Gastroesophageal sphincter (tissue), 4 donors: ENCODE measurements at places on chromosomes 1 and 21.

- H3K27ac ChIP-seq: no peak overlapping the region
- no peak overlapping the region for H3K4me3 ChIP-seq
- H3K4me1 ChIP-seq: no peaks in the 10 kb centered on the region
- no peaks in the 10 kb centered on the region for H3K36me3 ChIP-seq
These were observed 121.5 kb upstream of the SOD1 start for GRCh38 chr21:31537872-31538576.

DNA sequence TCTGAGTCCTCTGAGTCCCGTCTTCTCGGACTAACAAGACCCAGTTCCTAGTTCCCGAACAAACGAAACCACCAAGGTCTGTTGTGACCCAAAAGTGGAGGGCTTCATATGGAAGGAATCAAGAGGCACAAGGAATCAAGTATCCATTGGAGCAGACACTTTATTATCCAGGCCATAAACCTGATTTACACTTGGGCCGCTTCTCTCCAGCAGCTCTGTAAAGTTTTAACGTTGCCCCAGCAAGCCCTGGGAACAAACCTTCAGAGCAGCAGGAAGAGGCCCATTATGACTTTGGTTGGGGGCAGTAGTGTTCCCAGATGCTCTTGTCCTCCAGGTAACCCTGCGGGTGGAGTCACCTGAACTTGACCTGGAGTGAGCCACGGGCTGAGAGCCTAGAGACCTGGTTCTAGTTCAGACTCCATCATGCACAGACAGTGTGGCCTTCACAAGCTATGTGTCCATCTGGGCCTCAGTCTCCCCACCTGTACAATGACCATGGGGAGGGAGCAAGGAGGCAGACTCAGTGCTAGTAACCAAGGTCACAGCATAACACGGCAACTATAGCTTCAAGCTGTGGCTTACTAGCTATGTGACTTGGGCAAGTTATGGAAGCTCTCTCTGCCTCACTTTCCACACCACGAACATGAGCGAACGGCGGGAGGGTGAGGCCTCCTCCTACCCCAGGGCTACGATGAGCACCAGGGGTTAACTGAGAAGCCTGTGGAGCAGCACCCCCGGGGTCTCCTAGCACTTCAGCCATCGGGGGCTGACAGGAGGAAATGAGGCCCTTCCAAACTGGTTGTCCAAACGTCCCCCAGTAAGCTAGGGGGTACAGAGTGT, 95.7 kb downstream of the GLIS1 start:
- no peak for ATAC-seq
- no peak overlapping the region for H3K4me3 ChIP-seq
- peaks cover 12% of the 10 kb centered on the region for H3K27me3 ChIP-seq
- no peaks in the 10 kb centered on the region for H3K4me1 ChIP-seq

GRCh38 chr1:244106176-244106575, 55.1 kb downstream of the ZBTB18 start:
- no peak overlapping the region for H3K4me3 ChIP-seq
- no peak overlapping the region for H3K27ac ChIP-seq
- peaks cover 26% of the 10 kb centered on the region for H3K27me3 ChIP-seq
- no peaks in the 10 kb centered on the region for H3K4me1 ChIP-seq
- no peak for ATAC-seq

GRCh38 chr1:190551638-190552037, 74.0 kb upstream of the BRINP3 start:
- no peaks in the 10 kb centered on the region for H3K4me1 ChIP-seq
- H3K36me3 ChIP-seq: no peaks in the 10 kb centered on the region
- H3K27me3 ChIP-seq: no peaks in the 10 kb centered on the region
- no peak for ATAC-seq
- no peak overlapping the region for H3K27ac ChIP-seq

DNA sequence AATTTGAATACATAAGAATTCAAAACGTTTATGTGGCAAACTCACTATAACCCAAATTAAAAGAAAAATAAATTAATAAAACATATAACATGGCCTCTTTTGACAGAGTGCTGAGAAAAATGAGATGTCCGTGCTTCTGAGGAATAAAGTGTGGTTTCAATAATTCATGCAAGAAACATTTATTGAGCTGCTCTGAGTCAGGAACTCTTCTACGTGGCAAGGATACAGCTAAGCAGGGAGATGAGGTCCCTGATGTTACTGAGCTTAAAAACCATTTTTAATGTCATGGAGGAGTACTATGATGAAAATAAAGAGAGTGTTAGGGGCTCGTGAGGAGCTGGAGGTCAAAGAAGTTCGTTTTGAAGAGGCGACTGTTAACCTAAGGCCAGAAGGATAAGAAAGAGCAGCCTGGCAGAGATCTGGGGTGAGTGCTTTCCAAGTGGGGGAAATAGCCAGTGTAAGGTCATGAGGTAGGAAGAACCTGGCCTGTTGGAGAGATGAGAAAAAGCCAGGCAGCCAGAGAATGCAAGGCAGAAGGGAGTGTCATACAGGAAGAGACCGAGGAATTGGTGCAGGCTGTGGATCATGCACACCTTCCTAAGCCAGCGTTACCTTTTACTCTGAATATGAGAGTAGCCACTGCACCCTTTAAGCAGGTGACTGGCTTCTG, 182.2 kb upstream of the DUSP10 start:
- no peak overlapping the region for H3K4me3 ChIP-seq
- H3K4me1 ChIP-seq: no peaks in the 10 kb centered on the region
- H3K36me3 ChIP-seq: no peaks in the 10 kb centered on the region

- H3K4me1 ChIP-seq: peaks cover 7% of the 10 kb centered on the region
- peak overlapping the region; percentile 95 for H3K27ac ChIP-seq
- peak overlapping the region; percentile 50 for H3K4me3 ChIP-seq
- no peaks in the 10 kb centered on the region for H3K27me3 ChIP-seq
These were observed 805 bp downstream of the CYB5R1 start for GRCh38 chr1:202966006-202966898.

DNA sequence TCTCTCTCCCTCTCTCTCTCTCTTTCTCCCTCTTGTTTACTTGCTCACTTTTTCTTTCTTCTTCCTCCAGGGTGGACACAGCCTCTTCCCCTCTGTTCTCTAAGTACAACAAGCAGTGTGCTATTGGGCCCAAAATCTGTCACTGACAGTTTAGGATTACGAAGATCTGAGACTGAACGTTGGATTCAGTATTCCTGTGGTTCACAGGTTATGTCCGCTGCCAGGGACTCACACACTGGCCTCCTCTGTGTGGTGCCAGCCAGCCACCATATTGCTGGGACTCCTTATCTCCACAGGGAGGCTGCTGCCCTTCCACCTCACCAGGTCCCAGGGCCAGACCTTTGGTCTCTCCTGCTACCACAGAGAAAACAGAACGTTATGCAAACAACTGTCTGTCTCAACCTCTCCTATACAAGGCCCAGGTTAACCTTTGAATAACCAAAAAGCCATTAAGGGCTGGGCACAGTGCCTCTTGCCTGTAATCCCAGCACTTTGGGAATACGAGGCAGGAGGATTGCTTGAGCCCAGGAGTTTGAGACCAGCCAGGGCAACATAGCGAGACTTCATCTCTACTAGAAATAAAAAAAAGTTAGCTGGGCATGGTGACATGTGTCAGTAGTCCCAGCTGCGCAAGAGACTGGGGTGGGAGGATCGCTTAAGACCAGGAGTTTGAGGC, 171.9 kb upstream of the RAB4A start:
- no peak overlapping the region for H3K27ac ChIP-seq
- H3K36me3 ChIP-seq: no peaks in the 10 kb centered on the region
- H3K27me3 ChIP-seq: no peaks in the 10 kb centered on the region

DNA sequence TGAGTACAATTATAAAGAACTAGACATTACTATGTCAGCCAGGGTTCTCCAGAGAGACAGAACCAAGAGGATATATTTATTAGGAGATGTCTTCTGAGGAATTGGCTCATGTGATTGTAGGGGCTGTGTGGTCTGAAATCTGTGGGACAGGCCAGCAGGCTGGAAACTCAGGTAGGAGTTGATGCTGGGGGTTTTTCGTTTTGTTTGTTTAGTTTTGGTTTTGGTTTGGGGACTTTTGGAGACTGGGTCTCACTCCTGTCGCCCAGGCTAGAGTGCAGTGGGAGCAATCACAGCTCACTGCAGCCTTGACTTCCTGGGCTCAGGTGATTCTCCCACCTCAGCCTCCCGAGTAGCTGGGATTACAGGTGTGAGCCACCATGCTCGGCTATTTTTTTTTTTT, 132.9 kb upstream of the ERRFI1 start:
- no peaks in the 10 kb centered on the region for H3K4me1 ChIP-seq
- ATAC-seq: no peak
- peak overlapping the region; percentile 77 for H3K27ac ChIP-seq
- H3K4me3 ChIP-seq: no peak overlapping the region
- no peaks in the 10 kb centered on the region for H3K27me3 ChIP-seq
- H3K36me3 ChIP-seq: no peaks in the 10 kb centered on the region

GRCh38 chr1:234544087-234544579, 65.2 kb upstream of the TARBP1 start:
- H3K4me1 ChIP-seq: peaks cover 77% of the 10 kb centered on the region
- no peaks in the 10 kb centered on the region for H3K27me3 ChIP-seq
- peak; percentile 73 for ATAC-seq

- H3K4me3 ChIP-seq: no peak overlapping the region
- no peaks in the 10 kb centered on the region for H3K36me3 ChIP-seq
- peaks cover 7% of the 10 kb centered on the region for H3K27me3 ChIP-seq
These were observed 7.6 kb upstream of the CTTNBP2NL start for GRCh38 chr1:112388436-112388835.

DNA sequence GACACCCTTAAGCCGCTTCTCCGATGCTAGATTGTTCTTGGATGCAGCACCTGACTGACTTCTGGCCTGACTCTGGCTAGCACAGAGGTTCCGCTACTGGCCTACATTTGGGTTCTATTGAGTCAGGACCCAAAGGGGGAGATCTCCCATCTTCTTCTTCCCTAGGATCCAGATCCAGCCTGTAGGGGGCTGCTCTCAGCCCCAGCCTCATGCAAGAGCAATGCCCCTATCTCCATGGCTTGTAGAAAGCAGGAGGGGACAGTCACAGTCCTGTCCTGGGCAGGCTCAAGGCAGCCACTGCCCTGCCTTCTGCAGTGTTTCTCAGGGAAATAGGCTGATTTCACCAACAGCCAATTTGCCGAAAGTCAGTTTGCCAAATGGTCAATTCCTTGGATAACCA, 6.3 kb upstream of the ADAR start:
- ATAC-seq: no peak
- H3K27ac ChIP-seq: no peak overlapping the region
- H3K36me3 ChIP-seq: no peaks in the 10 kb centered on the region
- H3K4me3 ChIP-seq: no peak overlapping the region
- no peaks in the 10 kb centered on the region for H3K27me3 ChIP-seq
- no peaks in the 10 kb centered on the region for H3K4me1 ChIP-seq

DNA sequence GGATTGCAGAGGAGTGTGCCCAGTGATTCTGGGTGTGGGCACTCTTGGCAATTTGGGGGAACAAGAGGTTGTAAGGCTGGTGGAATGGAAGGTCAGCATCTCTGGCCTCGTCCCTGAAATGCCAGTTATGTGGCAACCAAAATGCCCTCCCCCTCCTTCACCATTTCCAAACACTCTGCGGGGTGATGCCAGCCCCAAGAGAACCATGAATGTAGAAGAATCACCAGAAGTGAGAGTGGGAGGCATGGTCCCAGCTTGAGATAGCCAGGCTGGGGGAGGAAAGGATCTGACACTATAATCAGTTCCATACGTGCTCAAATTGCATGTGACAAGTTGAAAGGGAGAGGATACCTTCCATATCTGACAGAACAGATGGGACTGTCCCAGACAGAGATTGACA, 88.7 kb upstream of the EDN2 start:
- H3K36me3 ChIP-seq: no peaks in the 10 kb centered on the region
- no peak overlapping the region for H3K27ac ChIP-seq
- no peak for ATAC-seq
- no peaks in the 10 kb centered on the region for H3K4me1 ChIP-seq

DNA sequence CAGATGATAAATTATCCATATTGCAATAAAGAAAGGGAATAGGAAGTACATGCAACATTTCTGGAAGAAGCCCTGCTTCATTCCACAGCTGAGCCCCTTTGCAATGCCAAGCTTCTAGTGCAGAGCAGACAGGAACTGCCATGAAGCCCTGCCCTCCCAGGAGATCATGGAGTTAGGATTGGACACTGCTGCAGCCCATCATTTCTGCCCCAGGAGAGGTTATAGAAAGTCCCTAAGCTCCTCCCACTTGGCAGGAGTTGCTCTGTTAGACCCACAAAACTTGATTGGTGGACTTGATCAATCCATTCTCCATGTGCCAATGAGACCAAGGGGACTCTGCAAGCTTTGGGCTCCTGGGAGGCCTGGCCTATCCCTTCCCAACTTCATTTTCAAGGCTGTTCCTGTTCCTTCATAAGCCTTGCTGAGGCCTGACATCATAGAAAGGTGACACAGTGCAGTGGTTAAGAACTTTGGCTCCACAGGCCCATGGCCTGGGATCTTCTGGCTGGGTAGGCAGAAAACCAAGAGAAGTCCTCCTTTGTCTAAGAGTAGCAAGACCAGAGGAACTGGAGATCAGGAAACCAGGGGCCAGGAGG, 1.3 kb upstream of the LAPTM5 start:
- no peak overlapping the region for H3K27ac ChIP-seq
- H3K27me3 ChIP-seq: peaks cover 13% of the 10 kb centered on the region
- peaks cover 31% of the 10 kb centered on the region for H3K4me1 ChIP-seq
- no peak for ATAC-seq
- no peaks in the 10 kb centered on the region for H3K36me3 ChIP-seq
- H3K4me3 ChIP-seq: no peak overlapping the region

DNA sequence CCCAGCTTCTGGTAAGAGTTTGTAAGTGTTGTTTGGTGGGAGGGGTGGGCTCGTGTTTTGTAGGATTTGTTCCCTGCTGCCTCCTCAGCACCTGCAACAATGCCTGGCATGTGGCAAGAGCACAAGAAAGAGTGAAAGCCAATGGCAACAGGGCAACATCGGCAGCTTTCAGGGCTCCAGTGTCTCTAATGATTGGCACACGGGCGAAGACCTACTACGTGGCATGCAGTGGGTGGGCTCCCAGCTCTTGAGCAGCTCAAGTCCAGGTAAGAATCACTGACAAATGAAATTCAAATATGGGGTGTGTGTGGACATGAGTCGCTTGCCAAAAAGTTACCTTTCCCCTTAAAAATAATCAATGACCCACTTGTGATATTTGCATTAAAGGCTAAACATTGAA, 23.9 kb upstream of the SLC1A7 start:
- no peaks in the 10 kb centered on the region for H3K27me3 ChIP-seq
- ATAC-seq: no peak
- H3K4me1 ChIP-seq: no peaks in the 10 kb centered on the region
- H3K36me3 ChIP-seq: no peaks in the 10 kb centered on the region

- H3K27ac ChIP-seq: no peak overlapping the region
- H3K4me1 ChIP-seq: peaks cover under 1% of the 10 kb centered on the region
- no peak for ATAC-seq
- no peaks in the 10 kb centered on the region for H3K36me3 ChIP-seq
- H3K27me3 ChIP-seq: peaks cover 92% of the 10 kb centered on the region
- no peak overlapping the region for H3K4me3 ChIP-seq
These were observed 156.9 kb upstream of the NBPF11 start for GRCh38 chr1:148308832-148309458.

DNA sequence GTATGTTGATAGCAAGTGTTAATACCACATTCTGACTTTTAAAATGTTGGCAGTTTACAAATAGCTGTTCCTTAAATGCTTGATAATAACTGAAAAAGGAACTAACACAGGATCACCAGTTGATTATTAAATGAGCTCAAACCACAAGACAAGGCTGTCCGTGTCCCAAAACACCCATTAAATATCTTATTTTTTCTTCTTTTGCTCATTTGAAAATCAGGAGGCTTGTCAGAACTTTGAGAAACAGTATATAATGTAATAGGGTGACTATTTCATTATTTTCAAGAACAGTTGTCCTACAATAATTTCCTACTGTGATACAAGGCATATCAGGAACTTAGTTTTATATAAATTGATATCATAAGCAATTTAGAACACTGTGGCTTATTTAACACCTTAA, 2.7 kb downstream of the CDKN2C start:
- H3K27ac ChIP-seq: peak overlapping the region; percentile 98
- peak overlapping the region; percentile 7 for H3K4me3 ChIP-seq
- no peaks in the 10 kb centered on the region for H3K27me3 ChIP-seq
- ATAC-seq: no peak
